ENCODE measurements at places on chromosomes 3 and 15.

GRCh38 chr15:66909381-66909890, 156.0 kb upstream of the SMAD3 start:
- H3K4me3 ChIP-seq = no peak overlapping the region
- no peaks in the 10 kb centered on the region for H3K36me3 ChIP-seq
- no peaks in the 10 kb centered on the region for H3K4me1 ChIP-seq
- no peak for DNase-seq
- H3K27me3 ChIP-seq = no peaks in the 10 kb centered on the region

DNA sequence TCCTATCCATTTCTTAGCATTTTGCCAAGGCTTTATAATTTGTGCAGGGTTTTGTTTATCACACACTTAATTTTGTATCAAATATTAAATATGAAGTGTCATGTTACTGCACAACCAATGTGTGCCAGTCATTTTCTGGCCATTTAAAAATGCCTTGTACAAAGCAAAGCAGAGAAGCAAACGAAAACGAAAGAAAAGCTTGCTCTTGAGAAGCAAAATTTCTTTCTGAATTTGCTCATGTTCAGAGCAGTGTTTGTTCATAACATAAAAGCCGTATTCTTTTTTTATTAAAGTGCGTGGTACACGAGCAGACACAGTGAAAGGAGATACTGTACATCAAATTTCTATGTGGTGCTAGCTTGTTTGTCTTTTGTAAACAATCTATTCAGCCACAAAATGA, 792.6 kb downstream of the NAALADL2 start:
- H3K27me3 ChIP-seq = no peaks in the 10 kb centered on the region
- no peak overlapping the region for H3K27ac ChIP-seq
- DNase-seq = no peak
- no peak overlapping the region for H3K4me3 ChIP-seq

GRCh38 chr3:188595890-188596376, 442.0 kb downstream of the LPP start:
- no peaks in the 10 kb centered on the region for H3K27me3 ChIP-seq
- peaks cover 53% of the 10 kb centered on the region for H3K4me1 ChIP-seq
- no peaks in the 10 kb centered on the region for H3K36me3 ChIP-seq
- peak overlapping the region; percentile 78 for H3K27ac ChIP-seq
- H3K4me3 ChIP-seq = peak overlapping the region; percentile 49

GRCh38 chr3:159922861-159923312, 65.7 kb upstream of the IL12A start:
- H3K27me3 ChIP-seq = no peaks in the 10 kb centered on the region
- no peak for DNase-seq
- no peaks in the 10 kb centered on the region for H3K36me3 ChIP-seq
- H3K4me1 ChIP-seq = no peaks in the 10 kb centered on the region

DNA sequence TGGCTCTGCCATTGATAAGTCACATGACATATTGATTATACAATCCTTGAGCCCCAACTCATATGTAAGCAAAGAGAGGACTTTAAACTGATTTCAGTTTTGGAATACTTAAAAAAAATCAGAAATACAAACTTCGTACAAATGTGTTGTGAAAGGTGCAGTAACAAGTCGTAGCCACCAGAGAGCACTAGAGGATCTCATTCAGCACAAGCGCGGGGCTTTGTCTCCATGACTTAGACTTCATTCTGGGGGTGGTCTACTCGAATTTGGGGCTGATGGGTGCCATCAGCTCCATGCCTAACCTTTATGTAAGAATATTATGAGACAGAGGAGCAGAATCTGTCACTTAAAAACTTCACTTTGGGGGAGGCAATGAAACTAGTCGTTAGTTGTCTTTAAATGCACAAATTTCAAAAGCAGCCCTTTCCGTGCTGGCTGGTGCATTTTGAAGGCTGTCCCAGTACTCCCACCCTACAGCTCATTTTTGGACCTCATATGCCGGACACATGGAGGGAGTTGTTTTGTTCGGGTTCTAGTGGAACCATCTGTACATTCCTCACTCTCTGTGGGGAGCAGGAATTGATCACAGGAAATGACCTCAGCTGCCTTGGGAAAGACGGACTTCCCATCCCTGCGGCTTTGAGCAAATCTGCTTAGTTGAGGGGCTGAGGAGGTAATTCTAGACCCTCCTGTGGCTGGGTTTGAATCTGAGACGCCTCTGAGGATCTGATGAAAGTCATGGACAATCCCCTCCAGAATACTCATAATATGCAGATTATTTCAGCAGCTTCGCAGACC, 27.5 kb upstream of the MASP1 start:
- H3K36me3 ChIP-seq = no peaks in the 10 kb centered on the region
- no peaks in the 10 kb centered on the region for H3K27me3 ChIP-seq
- no peak for DNase-seq
- no peak overlapping the region for H3K27ac ChIP-seq
- peak overlapping the region; percentile 54 for H3K4me3 ChIP-seq

DNA sequence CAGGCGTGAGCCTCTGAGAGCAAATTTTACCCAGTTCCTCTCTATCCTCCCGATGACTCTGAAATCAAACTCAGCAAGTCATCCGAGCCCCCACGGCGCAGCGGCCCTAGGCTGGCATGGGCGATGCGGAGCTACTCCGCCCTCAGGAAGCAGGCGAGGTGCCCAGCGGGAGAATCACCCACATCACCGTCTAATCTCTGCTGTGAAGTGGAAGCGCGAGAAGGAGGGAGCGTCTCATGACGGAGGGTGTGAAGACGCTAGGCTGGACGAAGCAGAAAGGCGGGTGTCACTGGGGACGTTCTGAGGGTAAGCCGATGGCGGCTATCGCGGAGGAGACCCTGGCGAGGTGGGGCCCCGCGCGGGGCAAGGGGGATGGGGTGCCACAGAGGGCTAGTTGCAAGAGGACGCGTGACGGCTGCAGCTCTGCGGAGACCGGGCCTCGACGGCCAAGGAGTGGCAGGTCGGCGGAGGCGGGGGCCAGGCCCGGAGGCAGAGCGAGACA, 9.1 kb upstream of the GNAI2 start:
- peak; percentile 72 for DNase-seq
- H3K36me3 ChIP-seq = no peaks in the 10 kb centered on the region
- peaks cover 9% of the 10 kb centered on the region for H3K4me1 ChIP-seq
- no peaks in the 10 kb centered on the region for H3K27me3 ChIP-seq

DNA sequence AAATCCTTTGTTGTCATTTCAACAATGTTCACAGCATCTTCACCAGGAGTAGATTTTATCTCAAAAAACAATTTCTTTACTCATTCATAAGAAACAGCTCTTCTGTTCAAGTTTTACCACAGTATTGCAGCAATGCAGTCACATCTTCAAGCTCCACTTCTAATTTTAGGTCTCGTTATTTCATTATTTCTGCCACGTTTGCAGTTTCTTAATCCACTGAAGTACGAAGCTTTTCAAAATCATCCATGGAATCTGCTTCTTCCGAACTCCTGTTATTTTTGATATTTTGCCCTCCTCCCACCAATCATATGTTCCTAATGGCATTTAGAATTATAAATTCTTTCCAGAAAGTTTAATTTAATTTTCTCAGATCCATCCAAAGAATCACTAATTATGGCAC, 12.6 kb upstream of the OR5K1 start:
- no peak for DNase-seq
- H3K27me3 ChIP-seq = no peaks in the 10 kb centered on the region
- H3K4me1 ChIP-seq = no peaks in the 10 kb centered on the region
- no peak overlapping the region for H3K4me3 ChIP-seq
- no peak overlapping the region for H3K27ac ChIP-seq
- no peaks in the 10 kb centered on the region for H3K36me3 ChIP-seq

DNA sequence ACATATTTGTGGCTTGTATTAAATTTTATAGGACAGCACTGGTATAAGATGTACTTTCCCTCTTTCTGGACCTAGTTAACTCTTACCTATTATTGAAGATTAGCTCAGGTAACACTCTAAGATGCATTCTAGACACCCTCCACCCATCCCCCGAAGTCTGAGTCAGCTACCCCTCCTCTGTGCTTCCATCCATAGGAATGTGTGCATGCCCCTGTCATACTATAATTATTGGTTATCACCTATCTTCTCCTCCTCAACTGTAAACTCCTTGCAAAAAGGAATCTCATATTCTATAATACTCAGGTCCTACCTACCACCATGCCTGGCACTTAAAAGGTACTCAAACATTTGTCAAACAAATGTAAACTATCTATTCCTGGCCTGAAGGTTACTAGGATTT, 3.0 kb downstream of the PEAK1 start:
- H3K27ac ChIP-seq = no peak overlapping the region
- no peaks in the 10 kb centered on the region for H3K27me3 ChIP-seq
- H3K4me3 ChIP-seq = no peak overlapping the region
- no peaks in the 10 kb centered on the region for H3K36me3 ChIP-seq
- DNase-seq = no peak

DNA sequence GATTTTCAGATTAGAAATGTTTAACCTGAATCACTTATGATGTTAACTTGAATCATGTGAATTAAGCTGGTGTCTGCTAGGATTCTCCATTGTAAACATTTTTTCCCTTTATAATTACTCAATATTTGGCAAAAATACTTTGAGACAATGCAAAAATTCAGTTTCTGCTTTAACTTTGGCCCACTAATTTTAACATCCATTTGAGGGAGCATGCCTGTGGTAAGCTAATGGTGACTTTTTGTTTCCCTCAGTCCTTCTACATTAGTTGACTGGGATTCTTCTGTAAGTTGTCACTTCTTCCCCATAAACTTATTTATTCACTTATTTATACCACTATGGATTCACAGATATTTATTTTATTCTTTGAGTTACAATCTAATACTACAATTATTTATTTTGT, 59.3 kb downstream of the PIK3R4 start:
- DNase-seq = no peak
- H3K27ac ChIP-seq = no peak overlapping the region
- no peak overlapping the region for H3K4me3 ChIP-seq
- H3K27me3 ChIP-seq = no peaks in the 10 kb centered on the region
- no peaks in the 10 kb centered on the region for H3K4me1 ChIP-seq

DNA sequence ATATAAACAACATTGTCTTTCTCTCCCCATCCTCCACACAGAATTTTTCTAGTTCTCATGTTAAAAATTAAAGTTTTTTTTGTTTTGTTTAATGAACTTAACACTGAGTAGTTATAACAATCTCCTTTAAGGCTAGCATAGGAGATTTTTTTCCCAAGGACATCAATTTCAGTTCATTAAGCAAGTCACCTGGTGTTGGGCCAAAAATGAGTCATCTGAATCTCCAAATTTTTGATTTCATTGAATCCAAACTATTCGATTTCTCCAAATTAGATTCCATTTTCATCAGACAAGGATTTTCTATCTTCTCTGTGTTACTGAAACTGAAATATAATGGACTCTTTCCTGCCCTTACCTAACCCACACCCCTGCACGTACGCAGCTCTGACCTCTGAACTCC, 631.4 kb upstream of the MDFIC2 start:
- H3K27me3 ChIP-seq = peaks cover 4% of the 10 kb centered on the region
- no peak overlapping the region for H3K27ac ChIP-seq
- no peak for DNase-seq
- no peaks in the 10 kb centered on the region for H3K36me3 ChIP-seq
- H3K4me3 ChIP-seq = no peak overlapping the region

- peak overlapping the region; percentile 15 for H3K27ac ChIP-seq
- no peaks in the 10 kb centered on the region for H3K27me3 ChIP-seq
- peaks cover 68% of the 10 kb centered on the region for H3K4me1 ChIP-seq
- H3K4me3 ChIP-seq = no peak overlapping the region
- peak; percentile 41 for DNase-seq
- H3K36me3 ChIP-seq = no peaks in the 10 kb centered on the region
Measured at GRCh38 chr3:73490453-73491286, 134.1 kb downstream of the PDZRN3 start.

DNA sequence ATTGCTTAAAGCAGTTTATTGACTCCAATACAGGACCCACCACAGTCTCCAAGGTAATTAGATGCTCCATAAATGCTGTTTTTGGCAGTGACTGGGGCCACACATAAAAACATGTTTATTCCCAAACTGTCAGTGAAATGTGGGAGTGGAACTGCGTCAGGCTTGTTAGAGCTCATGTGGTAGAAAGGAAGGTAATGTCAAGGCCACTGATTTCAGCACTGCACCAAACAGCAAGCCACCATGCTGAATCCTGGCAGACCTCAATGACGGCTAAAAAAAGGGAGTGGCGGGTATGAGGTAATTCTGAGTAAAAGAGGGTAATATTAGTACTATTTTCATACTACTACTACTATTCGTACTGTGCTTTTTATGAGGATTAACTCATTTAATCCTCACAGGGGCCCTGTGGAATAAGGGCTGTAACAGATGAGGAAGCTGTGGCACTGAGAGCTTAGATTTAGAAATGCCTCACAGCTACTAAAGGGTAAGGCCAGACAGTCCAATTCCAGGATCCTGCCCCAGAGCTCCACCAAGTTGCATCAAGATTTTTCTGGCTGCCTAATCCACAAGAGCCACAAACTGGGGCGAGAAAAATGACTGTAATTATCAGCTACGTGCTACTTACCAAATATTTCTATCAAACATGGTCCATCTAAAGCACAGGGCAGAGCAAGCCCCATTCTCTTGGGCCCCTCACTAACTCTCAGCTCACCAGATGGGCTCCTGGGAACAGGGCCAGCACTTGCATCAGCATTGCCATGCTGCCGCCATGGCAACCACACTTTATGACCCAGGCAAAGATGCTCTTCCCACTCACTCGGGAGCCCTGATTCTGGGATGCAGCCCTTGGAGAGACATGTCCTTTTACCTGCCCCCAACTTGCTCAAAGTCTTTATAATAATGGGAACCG, 83.6 kb upstream of the SPATA12 start:
- H3K4me3 ChIP-seq = no peak overlapping the region
- H3K4me1 ChIP-seq = no peaks in the 10 kb centered on the region
- no peaks in the 10 kb centered on the region for H3K36me3 ChIP-seq

- H3K27me3 ChIP-seq = no peaks in the 10 kb centered on the region
- H3K4me1 ChIP-seq = no peaks in the 10 kb centered on the region
- H3K4me3 ChIP-seq = no peak overlapping the region
- no peak for DNase-seq
- H3K36me3 ChIP-seq = no peaks in the 10 kb centered on the region
Measured at GRCh38 chr3:182729903-182730674, 63.2 kb upstream of the ATP11B start.

DNA sequence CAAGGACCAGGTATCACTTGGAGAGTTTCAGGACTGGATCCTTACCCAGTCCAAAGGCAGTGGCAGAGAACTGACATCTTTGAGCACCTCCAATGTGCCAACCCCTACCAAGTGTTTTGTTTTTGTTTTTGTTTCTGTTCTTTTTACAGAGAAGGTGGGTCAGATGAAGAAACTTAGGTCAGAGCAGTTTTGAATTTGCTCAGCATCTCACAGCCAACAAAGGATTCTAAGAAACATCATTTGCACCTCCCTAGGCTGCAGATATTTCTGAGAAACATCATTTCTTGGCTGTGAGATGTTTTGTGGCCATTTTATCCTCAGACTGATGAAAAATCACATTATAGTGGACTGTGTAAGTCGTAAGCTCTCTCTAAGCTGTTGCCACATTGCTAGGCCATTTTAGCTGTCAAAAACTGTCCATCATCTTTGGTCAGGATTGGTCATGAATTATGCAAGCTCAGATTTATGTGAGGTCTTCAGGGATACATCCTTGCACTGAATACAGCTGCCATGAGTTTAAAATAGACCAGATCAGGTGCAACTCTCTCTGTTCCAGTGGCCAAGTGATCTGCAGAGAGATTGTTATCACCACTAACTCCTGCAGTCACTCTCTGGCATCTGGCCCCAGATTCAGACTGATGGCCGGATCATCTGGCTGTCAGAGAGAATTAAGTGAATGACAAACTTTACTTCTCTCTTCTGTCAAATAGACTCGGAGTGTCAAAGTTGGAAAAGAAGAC, 341.5 kb downstream of the EPHB1 start:
- H3K27me3 ChIP-seq = no peaks in the 10 kb centered on the region
- peak overlapping the region; percentile 69 for H3K27ac ChIP-seq
- DNase-seq = peak; percentile 81
- no peak overlapping the region for H3K4me3 ChIP-seq
- no peaks in the 10 kb centered on the region for H3K36me3 ChIP-seq
